ENCODE measurements at places on chromosomes 7 and 10.

GRCh38 chr10:21171936-21172541, 274.9 kb upstream of the NEBL start:
- no peak for DNase-seq

GRCh38 chr10:62687230-62687748, 117.2 kb upstream of the ADO start:
- DNase-seq, result no peak

DNA sequence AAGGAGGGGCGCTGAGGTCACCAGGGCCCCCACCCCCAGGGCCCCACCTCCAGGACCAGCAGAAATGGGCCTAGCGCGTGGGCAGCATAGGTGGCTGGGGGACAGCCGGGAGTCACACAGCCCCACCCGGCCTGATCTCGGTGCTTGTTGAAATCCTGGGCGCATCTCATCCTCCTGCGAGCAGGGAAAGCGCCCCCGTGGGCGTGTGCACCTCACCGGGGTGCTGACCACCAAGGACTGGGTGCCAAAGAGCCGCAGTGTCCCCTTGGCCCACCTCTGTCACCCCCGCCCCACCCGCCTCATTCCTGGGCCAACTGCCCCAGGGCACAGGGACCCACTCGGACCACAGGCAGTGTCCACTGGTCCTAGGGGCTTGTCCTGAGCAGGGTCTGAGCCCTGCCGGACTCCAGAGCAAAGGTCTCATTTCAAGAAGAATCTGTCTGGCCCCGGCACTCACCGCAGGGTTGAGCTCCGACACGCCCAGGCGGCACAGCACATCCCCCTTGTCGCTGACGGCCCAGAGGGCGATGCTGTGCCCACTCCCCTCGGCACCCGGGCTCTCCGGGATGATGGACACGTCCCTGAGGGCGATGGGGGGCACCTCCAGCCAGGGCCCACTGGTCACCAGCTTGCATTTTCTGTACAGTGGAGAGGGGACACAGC, 11.4 kb downstream of the BHLHA15 start:
- DNase-seq, result no peak

DNA sequence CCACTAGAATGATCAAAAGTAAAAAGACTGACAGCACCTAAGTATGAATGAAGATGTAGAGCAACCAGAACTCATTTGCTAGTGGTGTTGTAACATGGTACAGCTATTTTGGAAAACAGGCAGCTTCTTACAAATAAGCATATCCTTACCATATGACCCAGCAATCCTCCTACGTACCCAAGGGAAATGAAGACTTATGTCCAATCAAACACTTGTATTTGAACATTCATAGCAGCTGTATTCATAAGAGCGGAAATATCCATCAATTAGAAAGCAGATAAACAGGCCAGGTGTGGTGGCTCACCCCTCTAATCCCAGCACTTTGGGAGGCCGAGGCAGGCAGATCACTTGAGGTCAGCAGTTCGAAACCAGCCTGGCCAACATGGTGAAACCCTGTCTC, 53.0 kb downstream of the KLRG2 start:
- DNase-seq, result no peak

DNA sequence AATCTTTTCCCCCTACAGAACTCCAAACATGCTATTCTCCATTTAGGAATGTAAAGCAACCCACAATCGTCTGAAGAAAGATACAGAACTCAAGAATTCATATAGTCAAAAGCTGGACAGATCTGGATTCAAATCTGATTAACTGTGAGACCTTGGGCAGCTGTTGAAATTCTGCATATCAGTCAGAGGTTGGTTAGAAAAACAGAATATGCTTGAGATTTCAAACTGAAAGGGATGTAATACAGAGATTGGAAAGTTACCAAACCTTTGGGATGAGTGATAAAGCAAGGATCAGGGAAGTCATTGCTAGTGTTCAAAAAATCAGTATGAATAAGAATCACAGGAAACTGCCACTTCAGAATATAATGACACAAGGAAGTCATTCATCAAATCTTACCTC, 406.6 kb downstream of the HTR7 start:
- no peak for DNase-seq

DNA sequence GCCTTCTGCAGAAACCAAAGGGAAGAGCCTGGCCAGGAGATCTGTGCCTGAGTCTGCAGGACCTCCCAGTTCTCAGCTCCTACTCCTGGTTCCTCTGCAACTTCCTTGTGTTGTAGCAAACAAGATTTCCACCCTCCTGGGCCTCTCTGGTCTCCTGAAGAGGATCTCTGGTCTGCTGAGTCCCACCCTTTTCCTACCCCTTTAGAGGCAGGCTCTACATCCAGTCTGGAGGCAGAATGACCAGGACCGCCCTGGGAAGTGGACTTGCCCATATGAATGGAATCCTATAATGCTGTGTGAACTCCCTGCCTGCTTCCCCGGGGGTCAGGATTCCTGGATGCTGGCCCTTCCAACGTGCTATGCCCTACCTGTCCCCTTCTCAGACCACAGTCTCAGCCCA, 3.2 kb downstream of the DENND2A start:
- no peak for DNase-seq

DNA sequence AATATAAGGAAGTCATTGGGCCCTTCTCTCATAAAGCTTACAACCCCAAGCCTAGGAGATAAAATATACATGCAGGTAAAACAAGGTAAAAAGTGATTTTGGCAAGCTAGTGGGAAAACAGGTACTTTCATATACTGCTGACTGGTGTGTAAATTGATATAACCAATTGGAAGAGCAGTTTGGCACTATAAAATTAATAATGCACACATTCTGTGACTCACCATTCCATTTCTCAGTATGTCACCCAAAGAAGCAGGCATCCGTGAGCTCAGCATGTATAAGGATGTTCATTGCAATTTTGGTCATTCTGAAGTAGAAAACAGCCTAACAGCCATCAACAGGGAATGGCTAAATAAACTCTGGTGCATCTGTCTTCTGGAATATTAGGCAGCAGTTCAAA, 2.9 kb downstream of the MACROH2A2 start:
- no peak for DNase-seq

DNA sequence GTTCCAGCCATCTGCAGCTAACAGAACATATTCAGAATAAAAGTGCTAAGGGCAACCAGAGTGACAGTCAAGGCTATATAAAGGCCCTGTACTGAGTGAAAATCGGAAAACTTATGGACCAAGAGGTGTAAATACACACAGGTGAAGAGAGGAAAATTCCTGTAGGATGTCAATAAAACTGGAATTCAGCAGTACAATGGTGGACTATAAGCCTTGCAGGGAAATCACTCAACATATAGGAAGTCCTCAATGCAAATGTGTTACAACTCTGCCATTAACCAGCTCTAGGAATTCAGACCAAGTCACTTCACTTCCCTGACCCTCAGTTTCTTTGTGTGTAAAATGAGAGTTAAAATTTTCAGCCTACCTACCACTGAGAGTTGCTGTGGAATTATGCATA, 7.7 kb downstream of the USP6NL start:
- DNase-seq, result no peak

DNA sequence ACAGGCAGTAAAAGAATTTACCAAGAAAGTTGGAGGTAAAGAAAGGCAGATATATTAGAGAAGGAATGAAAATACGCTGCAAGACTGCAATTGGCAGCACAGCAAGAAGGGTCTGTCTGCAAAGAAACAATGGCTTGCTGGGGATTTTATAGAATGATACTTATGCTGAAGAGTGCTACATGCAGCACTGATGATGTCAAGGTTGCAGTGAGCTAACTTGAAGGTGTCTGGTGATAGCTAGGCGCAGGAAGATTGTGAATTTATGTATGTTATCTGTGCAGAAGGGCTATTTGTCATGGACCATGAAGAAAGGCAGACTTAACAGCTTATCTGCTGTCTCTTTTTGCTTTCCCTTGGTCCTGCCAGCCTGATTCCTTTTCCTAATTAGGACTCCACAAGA, 319.3 kb upstream of the KMT2E start:
- DNase-seq, result no peak

GRCh38 chr7:43769281-43769680, 10.8 kb downstream of the BLVRA start:
- DNase-seq, result no peak

DNA sequence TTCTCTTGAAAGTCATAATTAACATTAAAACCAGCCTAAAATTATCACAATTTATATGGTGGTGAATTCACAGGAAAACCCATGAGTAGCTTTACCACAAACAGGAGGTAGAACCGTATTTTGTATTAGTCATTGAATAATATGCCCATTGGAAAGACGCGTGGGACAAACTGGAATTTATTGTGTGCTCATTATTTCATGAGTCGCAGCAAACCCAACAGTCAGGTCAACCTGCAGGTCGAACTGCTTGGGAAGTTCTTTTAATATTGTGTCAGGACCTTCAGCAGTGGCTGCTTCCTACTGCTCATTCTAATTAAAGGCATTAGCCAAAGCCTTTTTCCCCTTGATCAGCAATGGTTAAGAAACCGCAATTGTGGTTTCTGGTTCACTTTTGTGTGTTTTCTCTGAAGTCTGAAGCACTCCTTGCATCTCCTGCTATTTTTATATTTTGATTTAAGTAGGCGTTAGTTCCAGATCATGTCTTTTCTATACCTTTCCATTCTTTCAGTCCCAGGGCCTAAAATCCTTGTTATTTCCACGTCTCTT, 100.1 kb downstream of the RAB11FIP2 start:
- DNase-seq, result peak; percentile 19

DNA sequence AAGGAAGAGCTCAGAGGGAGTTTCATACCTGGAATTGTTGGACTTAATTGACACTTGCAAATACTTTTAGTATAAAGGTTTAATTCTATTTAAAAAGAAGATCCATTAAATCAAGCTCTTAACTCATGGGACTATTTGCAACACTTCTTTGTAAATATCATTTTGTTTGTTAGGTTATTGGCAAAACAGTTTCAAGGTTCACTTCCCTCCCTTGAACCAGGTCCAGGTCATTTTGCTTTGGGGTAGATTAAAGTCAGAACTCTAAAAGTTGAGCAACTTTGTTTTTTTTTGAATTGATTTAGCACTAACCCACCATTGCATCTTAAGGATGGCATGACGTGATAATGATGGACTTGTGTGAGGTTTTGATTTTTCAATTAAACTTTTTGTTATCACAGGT, 45.9 kb downstream of the ZRANB1 start:
- no peak for DNase-seq

DNA sequence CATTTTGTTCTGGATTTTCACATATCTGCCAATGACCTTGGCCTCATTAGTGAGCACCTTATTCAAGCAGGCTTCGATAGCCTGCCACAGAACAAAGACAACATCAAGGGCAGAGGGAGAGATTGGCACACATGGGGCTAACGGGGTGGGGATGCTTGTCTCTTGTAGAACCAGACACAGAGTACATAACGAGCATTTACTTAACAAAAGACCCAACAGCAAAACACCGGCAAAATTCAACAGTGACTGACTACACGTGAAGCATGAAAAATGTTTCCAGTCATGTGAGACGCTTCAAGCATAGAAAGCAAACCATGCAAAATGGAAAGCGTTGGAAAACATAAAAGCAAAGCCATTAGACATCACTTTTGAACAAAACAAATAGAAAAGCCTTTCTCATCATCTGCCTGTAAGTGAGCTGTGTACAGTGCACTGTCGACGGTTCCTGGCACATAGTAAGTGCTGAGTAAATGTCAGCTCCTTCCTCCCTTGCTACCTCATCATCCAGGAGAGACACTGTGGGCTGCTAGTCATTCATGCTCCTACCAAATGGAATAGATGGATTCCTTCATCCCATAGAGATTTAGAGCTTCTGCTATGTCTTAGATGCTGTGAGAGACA, 134.4 kb upstream of the AGK start:
- DNase-seq, result no peak

DNA sequence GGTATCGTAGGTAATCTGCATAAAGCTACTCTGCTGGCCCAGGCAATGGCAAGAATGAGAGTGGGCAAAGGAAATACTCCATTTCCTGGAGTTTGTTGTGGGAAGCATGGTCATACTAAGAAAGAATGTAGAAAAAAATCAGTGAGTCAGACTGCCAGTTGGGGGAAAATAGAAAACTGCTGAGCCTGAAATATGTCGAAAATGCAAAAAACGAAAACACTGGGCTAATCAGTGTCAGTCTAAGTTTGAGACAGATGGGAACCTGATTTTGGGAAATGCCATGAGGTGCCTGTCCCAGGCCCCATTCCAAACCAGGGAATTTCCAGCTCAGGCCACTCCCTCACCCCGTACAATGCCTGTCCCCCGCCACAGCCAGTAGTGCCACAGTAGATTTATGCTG, 150.0 kb downstream of the ZNF33B start:
- no peak for DNase-seq

DNA sequence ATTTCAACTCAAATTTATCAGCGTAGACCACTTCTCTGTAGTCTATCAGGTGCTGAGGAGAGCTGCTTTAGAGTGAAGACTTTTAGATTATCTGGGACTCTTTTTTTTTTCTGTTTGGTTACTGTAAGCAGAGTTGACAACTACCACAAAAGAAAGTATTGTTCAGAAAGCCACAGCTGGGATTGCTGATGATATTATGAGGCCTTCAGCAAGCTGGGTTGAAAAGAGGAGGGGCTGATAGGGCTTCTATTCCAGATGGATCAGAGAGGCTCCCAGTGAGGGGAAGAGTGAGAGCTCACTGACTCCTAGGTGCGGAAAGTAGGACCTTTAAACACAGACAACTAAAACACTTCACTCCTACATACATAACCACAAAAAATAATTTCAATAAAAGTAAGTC, 188.5 kb upstream of the FERD3L start:
- no peak for DNase-seq

DNA sequence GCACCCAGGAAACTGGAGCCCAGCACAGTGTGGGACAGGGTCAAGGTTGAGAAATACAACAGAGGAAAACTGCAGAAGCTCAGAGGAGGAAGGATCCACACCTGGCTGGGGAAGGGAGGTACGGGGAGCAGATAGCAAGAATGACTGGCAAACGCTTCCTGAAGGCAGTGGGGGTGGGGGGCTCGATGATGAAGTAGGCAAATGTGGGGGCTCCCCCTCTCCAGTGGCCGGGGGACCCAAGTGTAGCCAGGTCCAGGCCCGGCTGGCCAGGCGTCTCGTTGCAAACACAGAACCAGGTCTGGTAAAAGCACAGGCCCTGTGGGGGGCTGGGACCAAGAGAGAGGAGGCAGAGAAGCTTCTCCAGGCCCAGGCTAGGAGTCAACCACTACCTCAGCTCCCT, 7.7 kb downstream of the CHST15 start:
- no peak for DNase-seq

GRCh38 chr10:133418289-133418993, 6.0 kb downstream of the SPRN start:
- DNase-seq, result no peak

- no peak for DNase-seq
Measured at GRCh38 chr7:75646571-75647102, 92.1 kb downstream of the HIP1 start.

- DNase-seq, result no peak
Measured at GRCh38 chr7:131839967-131840690, 283.7 kb upstream of the PODXL start.

DNA sequence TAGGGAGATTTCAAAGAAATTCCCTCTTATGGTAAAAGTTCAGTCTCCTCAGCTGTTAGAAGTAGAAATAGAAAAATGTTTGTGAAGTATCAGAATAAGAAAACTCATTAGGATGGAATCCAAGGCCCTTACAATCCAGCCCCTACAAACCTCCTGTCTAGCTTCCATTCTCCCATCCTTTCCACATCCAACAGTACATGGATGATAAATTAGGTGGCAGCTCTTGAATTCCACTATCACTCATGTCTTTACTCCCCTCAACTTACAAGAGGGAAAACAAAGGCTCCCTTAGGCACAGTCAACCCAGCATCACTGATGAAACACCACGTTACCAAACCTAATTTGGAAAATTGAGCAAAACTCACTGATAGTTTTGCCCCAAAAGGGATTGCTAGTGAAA, 23.0 kb downstream of the FAM13C start:
- DNase-seq, result no peak

GRCh38 chr10:600234-600633, 89.2 kb downstream of the DIP2C start:
- no peak for DNase-seq

GRCh38 chr7:30252885-30253795, 31.3 kb upstream of the ZNRF2 start:
- DNase-seq, result peak; percentile 35

Data from astrocyte of the cerebellum (primary cell).